ENCODE measurements at places on chromosomes 6 and 20.

GRCh38 chr6:55897346-55897745 is 22.0 kb upstream of the BMP5 start:
- DNase-seq, result no peak

DNA sequence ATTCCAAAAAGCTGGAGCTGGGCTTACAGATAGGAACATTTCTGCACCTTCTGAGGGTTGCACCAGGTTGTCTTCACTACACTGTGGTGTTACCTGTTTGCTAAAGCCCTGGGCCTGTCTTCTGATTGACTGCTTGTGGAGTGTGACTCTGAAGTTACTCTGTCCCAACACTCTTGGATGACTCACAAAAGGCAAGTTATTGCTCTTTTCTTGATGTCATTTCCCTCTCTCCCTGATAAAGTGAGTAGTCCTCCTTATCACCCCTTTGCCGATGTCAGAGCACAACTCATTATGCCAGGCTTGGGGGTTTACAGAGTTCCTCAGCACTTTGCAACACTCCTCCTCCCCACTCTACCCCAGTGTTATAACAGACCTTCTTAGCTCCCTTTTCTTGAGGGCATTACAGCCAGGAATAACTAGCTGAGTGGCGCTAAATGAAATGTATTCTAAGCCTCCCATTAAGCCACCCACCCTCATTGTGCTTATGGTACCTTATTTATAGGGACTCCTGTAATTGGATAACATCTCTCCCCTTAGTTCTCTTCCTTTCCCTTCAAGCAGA is 36.1 kb upstream of the NKX2-4 start:
- DNase-seq, result no peak

DNA sequence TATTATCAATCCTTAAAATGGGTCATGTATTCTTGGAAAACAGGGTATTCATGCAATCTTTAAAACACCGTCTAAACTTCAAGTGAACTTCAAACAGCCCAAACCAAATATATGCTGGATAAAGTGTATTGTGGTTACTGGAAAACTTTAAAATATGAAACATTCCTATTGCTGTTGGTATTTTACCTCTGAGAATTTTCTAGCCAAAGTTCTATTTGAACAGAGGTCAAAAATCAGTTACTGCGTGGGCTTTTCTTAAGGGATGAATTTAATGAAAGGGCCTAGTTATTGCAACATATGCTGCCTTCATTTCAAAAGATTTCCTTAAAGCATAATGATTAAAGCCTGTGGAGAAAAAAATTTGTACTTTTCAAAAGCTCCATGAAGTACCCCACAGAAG is 436.0 kb downstream of the PLCB1 start:
- no peak for DNase-seq

GRCh38 chr6:40509086-40509485 is 78.1 kb downstream of the LRFN2 start:
- no peak for DNase-seq

DNA sequence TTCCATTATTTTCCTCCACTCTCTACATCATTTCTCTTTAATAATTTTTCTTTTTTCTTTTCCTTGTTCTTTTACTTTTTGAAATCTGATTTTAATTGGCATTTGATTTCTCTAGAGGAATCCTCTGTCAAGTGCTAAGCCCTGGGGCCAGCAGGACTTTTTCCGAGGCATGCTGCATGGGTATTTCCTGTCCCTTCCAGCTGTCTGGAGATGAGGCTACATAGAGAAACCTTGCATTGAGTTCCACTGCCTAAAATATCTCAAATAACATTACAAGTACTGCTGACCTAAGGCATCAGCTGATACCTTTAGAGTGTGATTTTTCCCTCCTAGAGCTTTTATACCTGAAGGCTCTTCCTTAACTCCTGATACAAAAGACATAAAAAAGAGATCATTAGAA is 6.2 kb downstream of the RNF217 start:
- no peak for DNase-seq

- no peak for DNase-seq
Observed at GRCh38 chr20:20096421-20096820, 44.1 kb downstream of the CFAP61 start.

DNA sequence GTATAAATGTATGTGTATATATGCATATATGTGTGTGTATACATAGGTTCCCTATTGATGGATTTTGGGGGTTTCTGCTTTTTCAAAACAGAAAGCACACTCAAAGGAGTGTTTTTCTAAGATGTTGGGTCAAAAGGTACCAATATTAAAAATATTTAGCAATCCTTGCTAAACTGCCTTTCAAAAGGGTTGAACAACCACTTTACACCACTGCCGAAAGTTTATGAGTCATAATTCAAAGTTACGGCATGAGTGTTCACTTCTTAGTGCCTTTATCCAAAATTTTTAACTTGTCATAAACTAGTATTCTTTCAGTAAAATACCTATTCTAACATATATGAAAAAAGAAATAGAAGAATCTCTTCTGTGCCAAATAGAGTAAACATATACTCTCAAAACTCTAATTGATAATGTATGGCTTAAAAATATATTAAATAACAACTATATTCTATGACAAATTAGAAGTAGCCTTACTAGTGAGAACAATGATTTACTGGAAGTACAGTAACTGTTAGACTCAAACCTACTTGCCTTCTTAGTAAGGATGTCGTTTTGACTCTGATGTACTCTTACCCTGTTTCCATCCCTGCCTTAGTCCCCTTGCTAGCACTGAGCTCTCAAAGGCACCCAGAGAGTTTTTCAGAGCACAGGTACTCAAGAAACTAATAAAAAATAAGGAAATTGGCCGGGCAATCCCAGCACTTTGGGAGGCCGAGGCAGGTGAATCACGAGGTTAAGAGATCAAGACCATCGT is 136.1 kb downstream of the INSM1 start:
- no peak for DNase-seq

GRCh38 chr6:28496099-28496779 is 19.4 kb downstream of the GPX6 start:
- DNase-seq, result no peak

DNA sequence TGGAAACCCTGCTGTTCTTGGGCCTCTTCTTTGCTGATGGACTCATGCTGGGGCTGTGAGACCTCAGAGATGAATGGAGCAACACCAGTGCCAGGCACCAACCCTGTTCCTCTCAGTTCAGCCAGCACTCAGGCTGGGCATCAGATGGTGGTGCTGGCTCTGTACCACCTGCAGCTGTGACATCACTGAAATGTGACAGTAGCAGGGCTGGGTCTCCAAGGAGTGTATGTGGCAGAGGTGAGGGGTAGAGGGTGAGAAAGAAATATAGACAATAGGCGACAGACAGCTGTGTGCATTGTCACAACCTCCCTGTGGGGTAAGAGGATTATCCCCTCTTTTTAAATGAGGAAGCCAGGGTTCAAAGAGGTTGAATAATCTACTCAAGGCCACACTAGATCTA is at the start of gene TP53TG5:
TP53TG5 (minus strand) TSS at position 135 of the 400 bp plus-strand sequence; CDS start at position 46, 89 bp downstream.
- no peak for DNase-seq

DNA sequence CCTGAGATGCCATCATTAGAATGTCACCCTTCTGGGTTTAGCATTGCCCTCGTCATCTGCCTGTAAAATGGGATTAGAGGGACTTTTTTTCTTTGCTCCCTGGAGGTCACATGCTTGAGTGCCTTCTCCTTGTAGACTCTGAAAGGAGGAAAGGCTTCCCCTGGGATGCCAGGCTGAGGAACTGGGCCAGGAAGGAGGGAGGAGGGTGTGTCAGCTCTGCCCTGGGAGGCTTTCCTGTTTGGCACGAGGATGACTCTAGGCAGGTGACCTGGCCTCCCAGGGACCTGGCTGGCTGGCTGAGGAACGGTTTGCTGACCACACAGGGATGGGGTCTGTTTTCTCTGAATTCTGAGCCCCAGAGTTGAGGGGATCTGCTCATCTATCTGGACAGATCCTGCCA is 137.9 kb upstream of the RNF24 start:
- no peak for DNase-seq

DNA sequence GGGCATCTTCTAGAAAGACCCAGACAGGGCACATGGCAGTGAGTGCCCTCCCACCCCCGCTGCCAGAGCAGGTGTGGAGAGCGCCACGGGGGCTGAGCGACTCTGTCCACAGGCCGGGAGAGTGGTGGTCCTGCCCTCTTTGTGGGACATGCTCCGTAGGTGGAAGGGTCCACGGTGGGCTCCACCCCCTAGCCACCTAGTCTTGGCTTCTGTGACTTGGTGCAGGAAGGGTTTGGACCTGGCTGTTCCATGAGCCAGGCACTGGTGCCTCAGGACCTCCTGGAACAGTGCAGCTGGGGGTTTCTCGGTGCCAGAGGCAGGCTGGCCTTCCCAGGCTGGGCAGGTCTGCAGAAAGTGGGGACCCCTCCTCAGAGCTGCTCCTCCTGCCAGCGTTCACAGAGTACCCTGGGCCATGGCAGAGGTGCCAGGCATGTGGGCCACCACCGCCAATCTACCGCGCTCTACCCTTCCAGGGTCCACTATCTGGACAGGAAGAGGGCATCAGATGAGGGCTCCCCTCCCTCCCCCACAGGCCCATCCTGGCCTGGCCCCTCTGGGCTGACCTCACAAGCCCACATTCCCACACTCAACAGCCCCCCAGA is 23.0 kb downstream of the SLCO4A1 start:
- no peak for DNase-seq

DNA sequence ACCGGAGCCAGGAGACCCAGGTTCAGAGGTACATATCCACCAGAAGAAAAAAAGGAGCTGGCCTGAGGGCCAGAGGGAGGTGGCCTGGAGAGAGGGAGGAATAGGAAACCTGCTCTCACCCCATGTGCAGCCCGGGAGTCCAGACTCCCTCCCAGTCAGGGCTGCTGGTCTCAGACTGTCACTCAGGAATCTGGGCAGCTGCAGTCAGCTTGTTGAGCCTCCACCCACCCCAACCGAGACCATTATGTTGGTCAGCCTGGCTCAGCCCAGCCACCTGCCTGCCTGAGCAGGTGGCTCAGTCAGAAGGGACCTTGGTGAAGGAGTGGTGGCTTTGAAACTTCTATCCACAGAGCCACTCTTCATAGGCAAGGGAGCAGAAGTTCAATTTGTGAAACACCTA is 53.3 kb upstream of the EPB41L1 start:
- no peak for DNase-seq

GRCh38 chr6:113762641-113763040 is 94.5 kb upstream of the MARCKS start:
- DNase-seq, result no peak

- DNase-seq, result no peak
Observed at GRCh38 chr6:120384671-120385070, 949.6 kb downstream of the TBC1D32 start.

- DNase-seq, result no peak
Observed at GRCh38 chr20:635893-636338, 17.1 kb downstream of the SRXN1 start.

DNA sequence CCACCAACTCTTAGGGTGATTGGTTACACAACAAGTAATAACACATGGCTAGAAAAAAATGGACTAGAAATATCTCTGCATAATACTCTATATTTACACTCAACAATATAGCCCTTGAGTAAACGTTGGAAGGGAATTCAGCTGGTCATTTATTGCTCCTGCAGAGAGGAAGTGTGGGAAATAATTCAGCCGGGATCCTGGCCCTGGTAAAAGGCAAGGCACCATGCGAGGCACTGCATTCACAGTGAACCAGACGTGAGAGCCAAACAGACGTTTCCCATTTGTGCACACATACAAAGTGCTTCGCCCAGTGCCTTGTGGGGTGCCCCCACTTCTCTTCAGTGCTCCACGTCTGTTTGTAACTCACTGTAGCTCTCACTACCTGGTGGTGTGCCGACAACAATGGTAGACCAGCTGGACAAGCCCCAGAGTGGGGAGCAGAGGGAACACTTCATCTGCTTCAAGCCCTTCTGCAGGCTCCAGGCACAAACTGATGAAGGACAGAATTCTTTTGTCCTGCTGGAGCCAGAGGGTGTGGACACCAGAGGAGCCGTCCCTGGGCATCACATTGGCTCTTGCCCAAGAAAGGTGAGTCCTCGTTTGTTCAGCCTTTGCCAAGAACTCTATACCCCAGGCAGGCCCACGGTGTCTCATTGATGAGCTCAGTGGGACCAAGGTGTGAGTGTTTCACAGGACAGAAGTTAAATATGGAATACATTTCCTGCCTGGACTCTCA is 18.8 kb downstream of the SYNDIG1 start:
- no peak for DNase-seq

- DNase-seq, result no peak
Observed at GRCh38 chr20:41654884-41655283, 36.7 kb upstream of the CHD6 start.

DNA sequence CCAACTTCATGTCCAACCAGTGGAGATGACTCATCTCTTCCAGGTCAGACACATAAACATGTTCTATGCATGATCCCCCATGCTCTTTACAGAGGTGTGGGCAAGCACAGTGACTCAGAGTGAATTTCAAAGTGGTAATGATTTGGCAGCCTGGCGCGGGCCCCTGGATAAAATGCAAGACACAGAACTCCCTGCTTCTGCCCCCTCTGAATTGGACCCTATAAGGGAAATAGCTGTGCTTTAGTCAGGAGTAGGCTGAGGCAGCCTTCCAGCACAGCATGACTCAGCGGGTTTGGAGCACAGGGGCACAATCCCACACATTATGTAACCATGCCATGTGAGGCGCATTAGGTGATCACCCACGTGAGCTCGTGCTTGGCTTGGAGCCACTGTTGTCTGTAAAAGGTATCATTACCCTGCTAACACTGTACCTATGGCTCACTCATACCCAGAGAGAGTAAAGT is 127.4 kb downstream of the C6orf118 start:
- no peak for DNase-seq

- DNase-seq, result no peak
Observed at GRCh38 chr20:1901704-1902103, 6.5 kb downstream of the SIRPA start.

DNA sequence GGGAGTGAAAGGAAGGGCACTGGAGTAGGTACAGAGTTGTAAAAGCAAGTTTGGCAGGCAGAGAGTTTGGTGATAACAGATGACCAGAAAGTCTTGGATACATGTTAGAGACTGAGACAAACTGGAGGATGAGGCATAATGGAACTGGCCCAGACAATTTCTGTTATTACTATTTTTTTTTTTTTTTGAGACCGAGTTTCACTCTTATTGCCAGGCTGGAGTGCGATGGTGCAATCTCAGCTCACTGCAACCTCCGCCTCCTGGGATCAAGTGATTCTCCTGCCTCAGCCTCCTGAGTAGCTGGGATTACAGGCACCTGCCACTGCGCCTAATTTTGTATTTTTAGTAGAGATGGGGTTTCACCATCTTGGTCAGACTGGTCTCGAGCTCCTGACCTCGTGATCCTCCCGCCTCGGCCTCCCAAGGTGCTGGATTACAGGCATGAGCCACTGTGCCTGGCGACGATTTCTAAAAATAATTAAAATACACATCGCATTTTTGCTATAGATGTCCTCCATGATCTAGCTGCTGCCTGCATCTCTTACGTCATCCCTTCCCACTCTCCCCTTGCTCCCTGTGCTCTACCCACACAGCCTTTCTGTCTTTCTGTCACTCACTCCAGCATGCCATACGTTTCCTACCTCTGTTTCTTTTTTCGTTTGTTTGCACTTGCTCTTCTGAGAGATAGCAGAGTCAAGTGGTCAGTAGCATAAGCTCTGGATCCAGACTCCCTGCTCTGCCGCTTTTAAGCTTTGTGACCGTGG is 23.5 kb downstream of the MAPK14 start:
- DNase-seq, result no peak
